Mammary microvascular endothelial cell (primary cell): ENCODE measurements at places on chromosomes 6 and 20. TPM values are rescaled to one million over a fixed set of nuclear protein-coding genes. Genes with fewer than 3 reads are reported as not detected.

TBXT gene
- not detected in 2 replicates for total RNA-seq

MTG2 gene
- 16.7 and 18.8 TPM in 2 replicates for total RNA-seq

CLIC5 gene
- 0.34 and 0.67 TPM in 2 replicates for total RNA-seq

SLC35D3 gene
- total RNA-seq = not detected in 2 replicates

FABP7 gene
- not detected in 2 replicates for total RNA-seq

HS3ST5 gene
- total RNA-seq = not detected in 2 replicates

PARD6B gene
- total RNA-seq = under 0.01 and 0.13 TPM in 2 replicates

BPIFA1 gene
- total RNA-seq = not detected in 2 replicates

PBX2 gene
- total RNA-seq = 25.1 and 33.4 TPM in 2 replicates

DCBLD1 gene
- 14.5 and 16.0 TPM in 2 replicates for total RNA-seq

PRR18 gene
- total RNA-seq = not detected in 2 replicates

PIGU gene
- 17.9 and 19.4 TPM in 2 replicates for total RNA-seq

CEP85L gene
- 3.4 and 5.1 TPM in 2 replicates for total RNA-seq

DACT2 gene
- total RNA-seq = not detected in 2 replicates

TRERF1 gene
- 0.07 and 0.15 TPM in 2 replicates for total RNA-seq

MAP7 gene
- total RNA-seq = 0.20 and 0.25 TPM in 2 replicates

FOXF2 gene
- not detected in 2 replicates for total RNA-seq

ARMC12 gene
- not detected in 2 replicates for total RNA-seq

ECT2L gene
- total RNA-seq = not detected in 2 replicates

KCNK16 gene
- total RNA-seq = not detected in 2 replicates

ACSS1 gene
- 13.1 and 17.6 TPM in 2 replicates for total RNA-seq

GDAP1L1 gene
- not detected in 2 replicates for total RNA-seq

FOXS1 gene
- total RNA-seq = not detected in 2 replicates

ADGB gene
- total RNA-seq = not detected in 2 replicates

MCM9 gene
- 8.4 and 9.7 TPM in 2 replicates for total RNA-seq

CDSN gene
- total RNA-seq = not detected in 2 replicates

VGLL2 gene
- not detected in 2 replicates for total RNA-seq

SIRPB2 gene
- 0.07 TPM in 1 of 2 replicates, not detected in the other for total RNA-seq

APOBEC2 gene
- total RNA-seq = not detected in 2 replicates

HRH3 gene
- total RNA-seq = not detected in 2 replicates

HLA-DQB1 gene
- total RNA-seq = 0.10 TPM in 1 of 2 replicates, not detected in the other

GNRH2 gene
- total RNA-seq = not detected in 2 replicates

TASP1 gene
- total RNA-seq = 4.1 and 5.1 TPM in 2 replicates

RBBP8NL gene
- not detected in 2 replicates for total RNA-seq

PXDC1 gene
- 96.5 and 103 TPM in 2 replicates for total RNA-seq

THBD gene
- total RNA-seq = 82.8 and 82.9 TPM in 2 replicates

LHFPL5 gene
- total RNA-seq = 0.20 TPM in 1 of 2 replicates, not detected in the other

RSPO4 gene
- total RNA-seq = not detected in 2 replicates

MAS1L gene
- total RNA-seq = not detected in 2 replicates
